ENCODE measurements at places on chromosomes 2 and 18.

GRCh38 chr18:24494586-24494985, 34.1 kb downstream of the HRH4 start:
- DNase-seq, result no peak

GRCh38 chr2:128604045-128604444, 285.4 kb upstream of the HS6ST1 start:
- DNase-seq, result no peak

GRCh38 chr18:76476665-76477561, 18.1 kb downstream of the ZNF516 start:
- no peak for DNase-seq

DNA sequence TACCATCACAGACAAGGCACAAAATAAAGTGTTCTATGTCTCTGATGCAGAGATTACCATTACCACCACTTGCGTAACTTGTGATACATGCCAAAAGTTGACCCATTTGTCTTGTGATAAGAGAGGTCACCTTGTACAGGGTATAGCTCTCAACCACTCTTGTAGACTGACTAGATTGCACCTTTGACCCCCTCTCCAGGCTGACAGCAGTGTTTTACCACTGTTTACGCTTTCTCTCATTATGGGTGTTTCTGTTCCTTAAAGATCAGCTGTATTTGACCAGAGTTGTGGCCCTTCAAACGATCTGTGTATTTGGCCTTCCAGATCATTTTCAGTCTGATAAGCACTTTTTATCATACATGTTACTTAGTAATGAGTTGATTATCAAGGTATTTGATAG, 215.7 kb upstream of the HNMT start:
- no peak for DNase-seq

DNA sequence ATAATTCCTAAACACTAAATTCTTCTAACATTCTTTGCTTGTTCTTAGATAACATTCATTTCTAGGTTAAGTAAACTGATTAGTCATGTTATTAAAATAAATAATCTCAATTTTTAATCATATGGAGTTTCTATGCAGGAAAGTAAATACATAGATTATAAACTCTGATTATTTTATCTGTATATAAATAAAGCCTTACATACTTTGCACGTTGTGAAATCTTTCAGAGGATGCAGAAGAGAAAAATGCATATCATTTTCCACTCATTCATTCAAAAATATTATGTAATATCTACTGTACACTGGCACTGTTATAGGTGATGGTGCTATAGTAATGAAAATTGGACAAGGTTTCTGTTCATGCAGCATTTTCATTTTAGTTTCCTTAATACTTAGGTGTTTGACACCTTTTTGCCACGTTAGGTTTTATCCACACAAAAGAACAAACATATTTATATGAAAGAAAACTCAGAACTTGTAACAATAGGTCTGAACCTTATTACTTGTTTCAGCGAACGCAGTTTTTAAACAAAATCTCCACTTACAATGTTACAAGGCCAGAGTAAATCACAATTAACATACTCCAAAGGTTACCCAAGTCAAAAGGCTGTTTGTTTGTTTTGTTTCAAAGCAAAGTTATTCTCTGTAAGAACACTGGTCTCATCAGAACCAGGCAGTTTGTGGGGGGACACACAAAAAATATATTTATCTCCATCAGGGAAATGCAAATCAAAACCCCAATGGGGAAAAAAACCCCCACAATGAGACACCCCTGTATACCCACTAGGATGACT, 27.4 kb downstream of the ADAM17 start:
- no peak for DNase-seq

GRCh38 chr2:44549856-44550255, 188.1 kb downstream of the CAMKMT start:
- no peak for DNase-seq

- DNase-seq, result no peak
Measured at GRCh38 chr2:1891971-1892486, 147.7 kb upstream of the PXDN start.

GRCh38 chr2:60794271-60794863, 38.3 kb downstream of the PAPOLG start:
- no peak for DNase-seq

- DNase-seq, result no peak
Measured at GRCh38 chr18:37438417-37439180, 127.0 kb downstream of the CELF4 start.

DNA sequence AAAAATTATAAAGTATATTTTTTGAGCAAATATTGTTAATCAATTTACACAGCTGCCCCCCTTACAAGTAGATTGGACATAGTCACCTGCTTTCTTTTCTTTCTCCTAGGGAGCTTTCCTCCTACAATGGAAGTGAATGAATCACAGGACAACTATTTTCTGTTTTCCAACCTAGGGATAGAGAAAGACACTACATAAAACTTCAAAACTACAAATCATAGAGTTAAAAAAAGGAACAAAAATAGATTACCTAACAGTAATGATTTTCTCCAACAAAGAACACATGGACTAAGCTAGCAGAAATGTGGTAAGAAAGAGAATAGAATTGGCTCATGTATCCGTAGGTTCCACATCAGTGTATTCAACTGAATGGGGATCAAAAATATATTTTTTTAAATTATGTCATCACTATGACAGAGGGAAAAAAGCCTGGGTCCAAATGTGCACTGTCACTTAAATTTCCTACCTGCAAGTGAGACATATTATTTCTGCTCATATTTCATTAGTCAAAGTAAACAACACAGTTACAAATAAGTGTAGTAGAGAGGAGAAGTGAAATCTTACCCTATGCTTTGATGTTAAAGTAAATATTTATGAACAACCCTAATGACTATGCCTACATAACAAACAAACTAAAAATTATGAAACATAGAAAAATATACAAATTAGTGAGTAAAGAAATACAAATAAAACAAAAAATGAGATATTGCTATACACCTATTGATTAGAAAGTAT, 756.7 kb downstream of the SOCS6 start:
- DNase-seq, result no peak

DNA sequence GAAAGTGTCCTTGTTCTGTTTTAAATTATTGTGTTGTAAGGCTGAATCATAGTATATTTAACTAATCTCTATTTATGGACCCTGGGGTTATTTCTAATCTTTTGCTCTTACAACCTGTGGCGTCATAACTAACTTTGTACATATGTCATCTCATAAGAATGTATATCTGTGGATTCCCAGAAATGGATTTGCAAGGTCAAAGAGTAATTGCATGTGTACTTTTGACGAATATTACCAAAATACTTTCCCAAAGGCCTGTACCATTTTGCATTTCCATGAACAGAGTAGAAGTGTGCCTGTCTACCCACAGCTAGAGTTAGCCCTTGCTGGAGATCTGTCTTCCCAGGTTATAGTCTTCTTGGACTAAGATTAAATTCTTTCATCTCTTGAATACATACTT, 42.8 kb downstream of the SEMA4F start:
- no peak for DNase-seq

- DNase-seq, result no peak
Measured at GRCh38 chr18:71405169-71405809, 1116.4 kb downstream of the SOCS6 start.

DNA sequence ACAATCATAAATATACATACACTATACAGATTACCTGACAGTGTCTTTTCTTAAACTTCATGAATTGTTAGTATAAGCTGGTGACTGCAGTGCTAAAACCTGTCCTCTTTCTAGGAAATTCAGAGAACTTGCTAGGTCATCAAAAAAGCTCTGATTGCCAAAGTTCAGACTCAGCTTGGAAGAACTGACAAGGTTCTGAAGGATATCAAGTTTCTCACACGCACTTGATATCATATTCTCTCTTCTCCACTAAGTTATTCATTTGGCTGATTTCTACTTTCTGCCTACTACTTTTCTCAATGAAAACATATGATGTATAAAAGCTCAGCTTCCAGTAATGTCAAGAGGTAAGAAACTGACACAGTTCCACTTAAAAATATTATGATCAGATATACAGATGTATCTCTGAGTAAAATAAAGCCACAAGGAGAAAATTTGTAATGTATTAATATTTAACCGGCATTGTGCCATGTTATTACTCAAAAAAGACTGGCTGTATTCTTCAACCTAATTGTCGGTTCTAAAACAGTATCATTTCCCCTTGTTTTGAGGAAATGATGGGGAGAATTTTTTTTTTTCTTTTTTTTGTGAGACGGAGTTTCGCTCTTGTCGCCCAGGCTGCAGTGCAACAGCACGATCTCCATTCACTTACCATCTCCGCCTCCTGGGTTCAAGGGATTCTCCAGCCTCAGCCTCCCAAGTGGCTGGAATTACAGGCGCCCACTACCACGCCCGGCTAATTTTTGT, 2.4 kb downstream of the OSBPL1A start:
- no peak for DNase-seq

DNA sequence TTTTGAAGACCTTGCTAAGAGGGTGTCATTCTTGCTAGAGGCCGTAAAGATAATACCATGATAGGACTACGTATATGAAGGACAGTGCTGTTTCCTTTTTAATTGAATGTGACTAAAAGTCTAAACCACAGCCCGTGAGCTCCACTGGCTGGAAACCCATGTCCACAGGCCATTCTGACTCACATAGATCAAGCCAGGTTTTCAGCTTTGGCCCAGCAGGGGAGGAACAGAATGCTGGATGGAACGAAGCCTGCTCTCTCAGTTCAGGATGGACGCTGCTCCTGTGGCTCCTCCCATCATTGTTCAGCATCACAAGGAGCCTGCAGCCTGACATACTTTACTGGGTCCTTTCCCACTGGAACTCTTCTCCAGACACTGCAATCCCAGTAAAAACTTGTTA, 47.6 kb downstream of the ALPK2 start:
- DNase-seq, result no peak

DNA sequence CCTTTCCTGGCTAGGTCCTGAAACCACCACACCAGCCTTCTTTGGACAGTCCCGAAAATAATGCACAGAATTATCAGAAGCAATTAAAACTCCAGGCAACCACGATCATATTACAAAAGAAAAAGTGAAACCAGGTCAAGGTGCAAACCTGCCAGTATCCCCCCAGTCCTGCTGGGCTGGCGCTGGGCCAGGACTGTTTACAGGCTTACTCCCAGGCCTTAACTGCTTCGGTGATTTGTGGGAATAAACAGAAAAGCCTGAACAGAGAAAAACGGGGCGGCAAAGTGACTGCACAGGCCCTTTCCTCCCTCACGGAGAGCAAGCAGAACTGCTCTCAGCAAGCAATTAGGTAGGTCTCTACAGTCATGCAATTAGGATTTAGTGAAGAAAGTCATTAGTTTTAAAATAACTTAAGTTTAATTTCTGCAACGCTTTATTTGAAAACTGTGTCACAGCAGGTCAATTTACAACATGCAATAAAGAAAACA, 1.3 kb downstream of the HDAC4 start:
- no peak for DNase-seq

DNA sequence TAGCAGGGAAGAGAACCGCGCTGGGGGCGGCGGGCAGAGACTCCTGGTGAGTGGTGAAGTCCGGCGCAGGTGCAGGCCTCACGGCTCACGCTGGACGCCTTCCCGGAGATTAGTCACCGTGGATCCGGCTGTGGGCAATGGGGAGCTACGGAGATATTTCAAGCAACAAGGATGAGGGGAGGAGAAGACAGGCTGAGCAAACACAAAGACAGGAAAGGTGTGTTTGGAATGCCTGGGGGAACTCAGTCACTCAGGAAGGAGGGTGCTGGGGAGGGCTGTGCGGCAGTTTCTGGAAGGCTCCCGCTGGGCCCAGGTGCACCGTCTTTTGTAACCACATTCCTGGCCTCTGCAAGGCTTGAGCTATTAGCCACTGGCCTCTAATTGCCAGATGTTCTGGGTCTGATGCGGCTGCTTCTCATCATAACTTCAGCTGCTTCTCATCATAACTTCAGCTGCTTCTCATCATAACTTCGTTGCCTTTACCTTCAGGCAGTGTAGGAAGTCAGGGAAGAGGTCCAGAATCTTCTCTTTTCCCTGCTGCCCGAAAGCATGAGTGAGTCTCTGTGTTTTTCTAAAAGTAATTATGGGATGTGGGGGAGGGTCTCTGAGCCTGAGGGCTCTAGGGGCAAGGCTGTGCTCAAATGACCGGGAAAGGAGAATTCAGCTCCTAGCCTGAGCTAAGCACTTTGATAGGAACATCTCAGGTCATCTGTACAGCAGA, 118.9 kb downstream of the PXDN start:
- DNase-seq, result no peak

- no peak for DNase-seq
Measured at GRCh38 chr18:73038336-73038735, 170.5 kb upstream of the NETO1 start.

GRCh38 chr2:38224821-38225437, 149.0 kb upstream of the CYP1B1 start:
- DNase-seq, result no peak

GRCh38 chr18:67310826-67311225, 205.7 kb downstream of the DSEL start:
- DNase-seq, result no peak

DNA sequence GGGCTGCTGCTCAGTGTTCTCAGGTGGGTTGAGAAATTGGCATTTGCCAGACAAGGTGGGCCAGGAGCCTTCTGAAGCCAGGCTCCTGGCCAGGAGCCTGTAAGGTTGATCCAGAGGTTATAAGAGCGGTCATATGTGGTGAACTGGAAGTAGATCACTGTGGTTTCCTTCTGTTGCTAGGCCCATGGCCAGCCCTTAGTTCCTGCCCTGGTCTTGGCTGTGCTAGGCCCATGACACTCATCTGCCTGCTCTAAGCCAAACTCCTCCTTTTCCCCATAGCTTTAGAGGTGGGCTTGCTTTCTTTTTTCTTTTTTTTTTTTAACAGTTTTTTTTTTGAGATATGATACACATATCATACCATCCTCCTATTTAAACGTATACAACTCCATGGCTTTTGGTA, 5.0 kb upstream of the MGAT5 start:
- DNase-seq, result no peak

DNA sequence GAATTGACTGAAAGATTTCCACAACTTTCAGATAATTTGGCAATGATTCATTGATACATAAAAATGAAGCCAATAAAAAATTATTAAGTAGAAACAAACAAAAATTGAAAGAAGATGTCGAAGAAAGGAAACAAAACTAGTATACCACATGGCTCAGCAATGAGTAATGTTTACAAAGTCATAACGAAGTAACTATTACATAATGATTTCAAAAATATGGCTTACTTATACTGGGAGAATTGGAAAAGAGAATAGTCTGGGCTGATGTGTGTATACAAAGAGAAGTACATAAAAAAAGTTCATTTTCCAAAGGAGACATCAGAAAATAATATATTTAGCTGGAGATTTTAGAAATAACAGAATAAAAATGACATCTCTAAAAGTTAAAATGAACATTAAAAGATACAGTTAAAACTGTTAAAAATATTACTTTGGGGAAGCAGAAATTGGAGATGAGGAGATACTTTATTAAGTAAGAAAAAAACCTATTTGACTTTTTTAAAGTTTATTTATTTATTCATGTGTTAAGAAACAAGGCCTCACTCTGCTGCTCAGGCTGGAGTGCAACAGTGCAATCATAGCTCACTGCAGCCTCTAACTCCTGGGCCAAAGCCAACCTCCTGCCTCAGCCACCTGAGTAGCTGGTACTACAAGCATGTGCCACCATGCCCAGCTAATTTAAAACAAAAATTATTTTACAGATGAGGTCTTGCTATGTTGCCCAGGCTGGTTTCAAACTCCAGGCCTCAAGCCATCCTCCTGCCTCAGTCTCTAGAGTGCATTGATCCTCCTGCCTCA, 409.7 kb upstream of the PIK3C3 start:
- DNase-seq, result no peak

All from activated T-cell treated with anti-CD3 and anti-CD28 coated beads for 48 hours (primary cell).